ENCODE measurements at places on chromosomes 6 and 20.
A peak's percentile ranks its signal among the peaks of the same experiment; 100 is the strongest.

DNA sequence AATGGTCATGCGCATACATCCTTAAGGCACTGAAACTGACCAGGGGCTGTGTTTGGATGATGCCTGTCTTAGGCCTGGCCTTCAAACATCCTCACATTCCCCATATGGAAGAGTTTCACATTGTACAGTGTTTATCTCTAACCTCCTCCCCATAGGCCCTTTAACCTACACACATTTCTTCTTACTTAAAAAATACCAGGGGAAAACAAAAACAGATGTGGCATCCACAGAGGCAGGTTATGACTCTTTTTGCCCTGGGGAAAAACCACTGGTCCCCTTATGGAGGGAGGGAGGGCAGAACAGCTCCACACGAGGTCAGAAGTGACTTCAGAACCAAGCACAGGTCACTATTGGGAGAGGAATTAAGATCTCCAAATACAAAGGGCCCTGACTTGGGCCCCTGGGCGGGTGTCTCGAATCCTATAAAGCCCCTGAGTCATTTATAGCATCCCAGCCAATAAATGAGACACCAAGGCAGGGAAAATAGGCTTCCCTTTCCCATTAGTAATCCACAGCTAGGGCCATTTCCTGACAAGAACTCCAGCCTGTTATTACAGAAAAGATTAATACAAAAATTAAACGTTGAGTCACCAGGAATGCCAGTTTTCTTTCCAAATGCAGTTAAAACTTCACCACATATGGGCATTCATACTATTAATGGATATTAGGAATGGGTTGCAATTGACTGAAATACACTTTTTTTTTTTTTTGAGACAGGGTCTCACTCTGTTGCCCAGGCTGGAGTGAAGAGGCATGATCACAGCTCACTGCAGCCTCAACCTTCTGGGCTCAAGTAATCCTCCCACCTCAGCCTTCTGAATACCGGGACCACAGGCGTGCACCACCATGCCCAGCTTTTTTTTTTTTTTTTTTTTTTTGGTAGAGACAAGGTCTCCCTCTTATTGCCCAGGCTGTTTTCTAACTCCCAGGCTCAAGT, 107.2 kb downstream of the ATP9A start:
- peak; percentile 16 for DNase-seq

DNA sequence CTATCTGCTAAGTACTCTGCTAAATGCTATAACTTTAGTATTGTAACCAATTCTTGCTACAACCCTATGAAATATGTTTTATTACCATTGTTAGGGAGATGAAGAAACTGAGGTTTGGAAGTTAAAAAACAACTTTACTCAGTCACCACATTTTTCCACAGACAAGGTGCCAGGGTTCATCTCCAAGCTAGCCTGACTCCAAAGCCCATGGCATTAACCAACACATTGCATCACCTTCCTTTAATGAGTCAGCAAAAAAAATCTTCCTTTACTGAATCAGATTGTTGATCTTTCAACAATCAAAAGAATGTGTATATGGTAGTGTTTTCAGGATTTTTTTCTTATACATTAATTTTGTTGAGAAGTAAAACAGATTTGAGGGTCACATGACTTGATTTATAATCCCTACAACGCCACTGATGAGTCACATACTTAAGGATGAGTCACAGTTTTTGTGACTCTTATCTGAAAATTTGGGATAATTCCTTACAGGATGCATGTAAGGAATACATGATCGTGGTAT, 41.5 kb downstream of the MAN1A1 start:
- DNase-seq: no peak

GRCh38 chr20:10674684-10675449, 1.1 kb upstream of the JAG1 start:
- DNase-seq: peak; percentile 54

DNA sequence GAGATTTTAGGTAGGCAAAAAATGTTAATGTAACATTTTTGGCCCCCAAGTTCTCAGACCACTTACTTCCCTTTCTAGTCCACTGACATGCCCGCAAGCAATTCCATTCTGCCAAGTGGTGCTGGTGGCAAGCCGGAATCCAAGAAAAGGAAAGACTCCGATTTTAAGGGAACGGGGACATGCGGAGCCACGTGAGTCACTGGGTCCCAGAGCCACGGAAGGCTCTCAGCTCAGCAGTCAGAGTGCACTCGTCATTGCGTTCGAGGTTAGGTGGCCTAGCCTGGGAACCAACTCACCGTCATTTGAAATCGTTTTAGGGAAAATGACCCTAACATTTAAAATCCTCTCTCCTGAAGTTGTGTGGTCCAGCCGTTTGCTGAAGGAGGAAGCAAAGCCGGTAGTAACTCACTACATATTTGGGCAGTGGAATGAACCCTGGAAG, 711 bp upstream of the SIRT5 start:
- no peak for DNase-seq

GRCh38 chr6:126377594-126378153, 37.8 kb downstream of the CENPW start:
- DNase-seq: no peak

GRCh38 chr6:20933057-20933788, 399.0 kb downstream of the CDKAL1 start:
- no peak for DNase-seq

DNA sequence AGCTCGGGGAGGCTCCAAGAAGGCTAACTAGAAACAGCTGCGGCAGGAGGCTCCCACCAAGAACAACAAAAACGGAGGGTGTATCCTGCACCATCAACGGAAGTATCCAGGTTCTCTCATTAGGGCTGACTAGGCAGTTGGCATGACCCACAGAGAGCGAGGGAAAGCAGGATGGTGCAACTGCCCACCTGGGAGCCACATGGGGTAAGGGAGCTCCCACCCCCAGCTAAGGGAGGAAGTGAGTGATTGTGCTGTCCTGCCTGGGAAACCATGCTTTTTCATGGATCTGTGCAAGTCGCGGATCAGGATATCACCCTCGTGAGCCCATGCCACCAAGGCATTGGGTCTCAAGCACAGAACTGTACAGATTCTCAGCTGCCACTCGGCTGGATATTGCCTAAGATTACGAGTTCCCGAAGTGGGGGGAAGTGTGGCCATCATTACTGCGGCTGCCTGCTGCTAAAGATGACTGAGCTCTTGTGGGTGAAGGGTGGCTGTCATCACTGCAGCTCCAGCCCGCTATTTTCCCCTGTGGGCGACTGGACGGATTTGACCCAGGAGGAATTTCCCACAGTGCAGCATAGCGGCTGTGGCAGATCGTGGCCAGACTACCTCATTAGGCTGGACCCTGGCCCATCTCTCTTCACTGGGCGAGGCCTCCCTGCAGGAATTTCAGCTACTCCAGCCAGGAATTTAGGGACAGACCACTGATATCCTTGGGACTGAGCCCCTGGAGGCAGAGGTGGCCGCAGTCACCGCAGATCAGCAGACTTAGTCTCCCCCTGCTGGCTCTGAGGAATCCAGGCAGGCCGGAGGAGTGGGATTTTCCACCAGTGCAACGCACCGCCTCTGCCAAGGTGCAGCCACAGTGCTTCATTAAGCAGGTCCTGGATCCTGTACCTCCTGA, 515.7 kb downstream of the FRK start:
- no peak for DNase-seq

DNA sequence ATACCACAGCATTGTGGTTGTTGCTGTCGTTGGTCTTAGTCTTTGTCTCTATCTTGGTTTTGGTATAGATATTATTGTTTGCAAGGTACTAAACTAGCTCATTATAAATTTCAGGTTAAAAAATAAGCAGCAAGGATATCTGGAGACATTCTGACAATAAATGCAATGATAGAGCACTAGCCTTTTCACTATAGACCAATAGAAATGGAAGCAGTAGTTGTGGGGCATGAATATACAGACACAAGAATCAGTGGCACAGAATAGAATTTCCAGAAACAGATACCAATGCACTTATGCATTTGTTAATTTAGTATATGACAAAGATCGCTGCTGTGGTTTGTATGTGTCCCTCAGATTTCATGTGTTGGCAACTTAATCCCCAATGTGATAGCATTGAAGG, 31.1 kb upstream of the CFAP206 start:
- DNase-seq: no peak

DNA sequence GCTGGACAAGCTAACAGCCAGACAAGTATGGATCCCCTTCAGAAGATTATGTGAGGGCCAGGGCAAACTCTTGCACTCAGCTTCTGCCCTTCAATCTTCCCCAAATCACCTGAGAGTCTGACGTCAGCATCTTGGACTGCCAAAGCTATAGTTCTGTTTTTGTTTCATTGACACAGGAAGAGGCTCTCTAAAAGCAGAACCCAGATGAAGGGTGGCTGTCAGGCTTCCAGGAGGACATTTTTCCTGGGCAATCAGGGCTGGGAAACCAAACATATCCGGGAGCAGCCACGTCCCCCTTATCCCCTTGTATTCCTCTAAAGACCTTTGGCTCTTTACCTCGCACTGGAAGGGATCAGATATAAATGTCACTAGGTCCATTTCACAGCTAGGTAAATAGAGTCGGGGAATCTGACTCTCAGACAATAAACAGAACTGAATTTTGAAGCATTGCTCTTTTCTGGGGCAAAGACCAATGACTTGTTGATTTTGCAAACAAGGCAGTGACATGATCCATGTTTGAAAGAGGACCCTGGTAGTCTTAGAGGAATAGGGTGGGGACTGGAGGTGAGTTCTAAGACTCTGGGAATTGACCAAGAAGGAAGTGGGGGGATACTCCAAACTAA, 13.3 kb downstream of the MAFB start:
- no peak for DNase-seq

GRCh38 chr6:82227770-82228169, 19.8 kb downstream of the IBTK start:
- DNase-seq: no peak

GRCh38 chr6:16602035-16602434, 159.2 kb downstream of the ATXN1 start:
- no peak for DNase-seq

GRCh38 chr6:107959392-107959791, 1.4 kb upstream of the SEC63 start:
- no peak for DNase-seq

DNA sequence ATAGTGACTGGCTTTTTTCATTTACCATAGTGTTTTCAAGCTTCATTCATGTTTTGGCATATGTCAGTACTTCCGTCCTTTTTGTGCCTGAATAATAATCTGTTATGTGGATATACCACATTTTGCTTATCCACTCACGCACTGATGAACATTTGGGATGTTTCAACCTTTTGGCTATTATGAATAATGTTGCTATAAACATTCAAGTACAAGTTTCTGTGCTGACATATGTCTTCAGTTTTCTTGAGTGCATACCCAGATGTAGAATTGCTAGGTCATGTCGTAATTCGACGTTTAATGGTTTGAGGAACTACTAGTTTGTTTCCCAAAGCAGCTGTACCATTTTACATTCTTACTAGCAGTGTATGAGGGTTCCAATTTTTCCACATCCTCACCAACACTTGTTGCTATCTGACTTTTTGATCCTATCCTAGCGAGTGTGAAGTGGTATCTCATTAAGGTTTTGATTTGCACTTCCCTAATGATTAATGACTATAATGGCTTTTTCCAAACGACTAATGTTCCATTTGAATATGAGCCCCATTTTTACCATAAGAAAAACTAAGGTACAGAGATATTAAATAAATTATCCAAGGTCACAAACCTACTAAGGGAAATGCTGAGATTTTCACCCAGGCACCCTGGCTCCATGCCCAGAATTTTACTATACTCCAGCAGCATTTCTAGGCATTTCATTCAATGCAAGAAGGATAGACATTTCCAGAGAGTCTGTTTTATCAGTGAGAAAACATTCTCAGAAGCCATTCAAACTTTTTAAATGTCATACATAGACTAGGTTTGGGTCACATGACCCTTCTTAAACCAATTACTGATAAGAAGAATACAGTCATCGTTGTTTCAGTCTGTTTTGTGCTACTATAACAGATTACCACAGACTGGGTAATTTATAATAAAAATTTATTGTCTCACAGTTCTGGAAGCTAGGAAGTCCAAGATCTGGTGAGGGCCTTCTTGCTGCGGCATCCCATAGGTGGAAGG, 71.1 kb upstream of the RUNX2 start:
- no peak for DNase-seq

DNA sequence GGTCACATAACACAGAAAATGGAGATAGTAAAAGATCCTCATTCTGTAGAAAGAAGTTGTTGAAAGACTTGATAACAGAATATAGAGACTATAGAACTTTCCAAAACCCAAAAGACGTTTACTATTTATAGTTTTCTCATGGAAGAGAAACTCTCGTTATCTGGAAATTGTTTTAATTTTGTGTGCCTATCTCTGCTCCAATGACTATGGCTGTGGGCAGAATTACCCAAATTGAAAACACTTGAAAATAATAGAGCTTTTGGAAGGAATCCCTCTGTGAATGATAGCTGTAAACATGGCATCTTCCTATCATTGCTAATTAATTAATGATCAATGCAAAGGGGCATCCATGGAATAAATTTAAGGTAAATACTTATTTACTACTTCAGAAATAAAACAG, at the start of gene DEFB114:
Gene DEFB114 (minus strand): TSS at position 101 of the 400 bp plus-strand sequence. CDS start 59 bp downstream, at position 42.
- no peak for DNase-seq

GRCh38 chr6:10587656-10588406, 66.7 kb downstream of the GCNT2 start:
- DNase-seq: no peak

DNA sequence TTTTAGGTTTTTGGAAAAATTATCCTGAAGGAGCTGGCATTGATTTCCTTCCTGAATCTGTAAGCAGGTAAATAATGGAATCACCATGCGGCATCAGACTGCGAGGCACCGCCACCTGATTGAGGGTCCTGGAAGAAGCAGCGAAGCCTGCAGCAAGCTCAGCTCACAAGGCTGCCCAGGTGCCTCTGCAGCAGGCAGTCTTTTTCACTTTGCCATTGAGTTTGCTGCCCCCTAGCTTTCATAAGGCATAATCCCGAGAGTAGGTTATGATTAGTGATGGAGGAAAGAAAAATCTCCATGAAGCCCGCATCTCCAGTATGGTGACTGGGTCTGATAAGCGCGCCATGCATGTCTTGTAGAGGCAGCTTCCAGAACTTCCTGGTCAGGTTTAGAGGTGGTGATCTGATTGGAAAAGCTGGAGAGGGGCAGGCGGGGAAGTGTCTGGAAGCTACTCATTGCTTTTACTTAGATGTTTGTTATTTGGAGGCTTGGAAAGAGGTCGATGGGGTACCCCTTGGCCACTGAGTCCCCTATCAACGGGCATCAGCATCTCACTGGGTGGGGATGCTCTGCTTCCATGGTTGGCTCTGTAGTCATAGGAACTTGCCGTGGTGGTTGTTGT, 26.7 kb downstream of the IYD start:
- no peak for DNase-seq

DNA sequence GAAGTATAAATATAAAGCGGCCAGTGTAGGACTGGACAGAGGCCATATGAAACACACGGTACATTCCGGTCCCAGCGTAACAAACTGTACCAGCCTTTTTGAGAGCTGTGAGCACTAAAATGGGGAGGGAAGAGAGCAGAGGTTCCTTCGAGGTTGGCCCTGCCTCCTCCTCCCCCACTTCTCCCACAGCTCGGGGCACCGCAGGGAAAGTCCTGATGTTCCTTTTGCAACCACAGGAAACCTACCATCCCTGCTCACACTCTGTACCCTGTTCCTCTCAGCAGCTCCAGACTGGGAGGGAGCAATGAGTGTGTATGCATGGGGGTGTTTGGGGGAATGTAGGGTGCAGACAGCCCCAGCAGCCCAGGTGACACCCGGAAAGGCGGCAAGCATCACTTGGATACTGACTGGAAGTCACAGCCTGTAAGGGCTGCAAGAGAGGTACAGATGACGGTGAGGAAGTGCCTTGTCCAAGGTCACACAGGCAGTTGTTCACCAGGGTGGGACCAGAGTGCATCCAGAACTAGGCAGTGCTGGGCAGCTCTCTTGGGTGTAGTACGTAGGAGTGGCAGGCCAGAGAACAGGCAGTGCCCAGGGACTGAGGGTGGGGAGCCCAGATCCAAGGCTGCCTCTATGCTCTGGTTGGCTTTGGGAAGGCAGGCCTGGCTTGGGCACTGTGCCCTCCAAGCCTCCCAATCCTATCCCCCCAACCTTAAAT, 11.0 kb upstream of the ARMC12 start:
- DNase-seq: no peak
